ENCODE measurements at places on chromosomes 3 and 15.

- no peak for DNase-seq
Measured at GRCh38 chr15:44034334-44034733, 160.7 kb downstream of the FRMD5 start.

DNA sequence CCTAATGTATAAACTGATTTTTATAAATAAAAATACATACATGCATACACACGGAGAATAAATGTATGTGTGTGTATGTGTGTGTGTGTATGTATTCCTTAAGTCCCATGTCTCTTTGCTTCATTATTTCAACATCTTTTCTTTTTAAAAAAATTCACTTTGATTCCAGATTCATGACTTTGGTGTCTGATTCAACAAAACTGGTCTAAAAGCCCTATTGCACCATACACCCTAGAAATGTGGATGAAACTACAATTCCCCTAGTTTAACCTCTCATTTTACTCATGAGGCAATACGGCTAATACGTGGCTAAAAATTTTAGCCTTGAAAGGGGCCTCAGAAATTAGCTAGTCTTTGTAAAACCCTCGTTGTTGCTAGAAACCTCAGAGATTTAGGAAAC lies 228.1 kb downstream of the ADAMTS9 start:
- no peak for DNase-seq

GRCh38 chr3:171776839-171777583 lies 33.3 kb downstream of the PLD1 start:
- DNase-seq, result no peak

- DNase-seq, result peak; percentile 97
Measured at GRCh38 chr3:67000009-67000408, 1.9 kb downstream of the KBTBD8 start.

- no peak for DNase-seq
Measured at GRCh38 chr15:39789736-39790135, 7.1 kb upstream of the FSIP1 start.
